ENCODE measurements at places on chromosomes 2 and 18.

- DNase-seq, result peak; percentile 65
Measured at GRCh38 chr2:206642075-206643025, at the start of gene FAM237A. TSS of gene FAM237A (plus strand) at chr2:206642487. CDS start at chr2:206644237, 1,750 bp downstream.

DNA sequence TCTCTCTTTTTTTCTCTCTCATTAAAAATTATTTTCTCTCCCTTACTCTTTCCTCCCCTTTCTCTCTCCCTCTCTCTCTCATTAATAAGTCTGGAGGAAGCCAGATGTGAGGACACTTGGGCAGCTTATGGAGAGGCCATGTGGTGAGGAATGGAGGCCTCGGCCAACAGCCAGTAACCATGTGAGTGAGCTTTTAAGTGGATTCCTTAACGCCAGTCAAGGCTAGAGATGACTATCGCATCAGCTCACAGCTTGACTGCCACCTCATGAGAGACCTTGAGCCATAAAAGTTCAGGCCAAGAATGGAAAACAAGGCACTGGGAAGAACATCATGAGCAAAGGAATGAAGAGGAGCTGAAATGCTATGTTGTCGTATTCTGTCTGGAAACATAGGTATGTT, 39.1 kb downstream of the ETAA1 start:
- no peak for DNase-seq

GRCh38 chr2:211251016-211251415, 694.6 kb downstream of the CPS1 start:
- no peak for DNase-seq

- DNase-seq, result no peak
Measured at GRCh38 chr2:42585779-42586178, 17.3 kb downstream of the MTA3 start.

DNA sequence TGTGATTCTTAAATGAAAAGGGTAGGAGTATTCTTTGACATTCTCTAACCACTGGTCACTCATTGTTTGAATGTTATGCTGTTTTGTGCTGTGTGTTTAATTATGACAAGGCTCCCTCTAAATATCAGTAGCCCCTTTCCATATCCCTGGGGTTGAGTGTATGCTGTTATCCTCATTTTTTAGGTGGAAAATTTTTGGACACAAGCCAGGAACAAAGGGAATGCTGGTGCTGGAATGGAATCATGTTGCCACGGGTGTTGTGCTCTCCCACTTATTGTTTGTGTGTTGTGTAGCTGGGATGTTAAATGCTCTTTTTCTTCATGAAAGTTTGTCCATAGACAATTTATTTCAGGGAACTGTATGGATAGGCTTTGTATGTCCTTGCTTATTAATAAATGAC, 43.3 kb downstream of the ZNF532 start:
- no peak for DNase-seq

DNA sequence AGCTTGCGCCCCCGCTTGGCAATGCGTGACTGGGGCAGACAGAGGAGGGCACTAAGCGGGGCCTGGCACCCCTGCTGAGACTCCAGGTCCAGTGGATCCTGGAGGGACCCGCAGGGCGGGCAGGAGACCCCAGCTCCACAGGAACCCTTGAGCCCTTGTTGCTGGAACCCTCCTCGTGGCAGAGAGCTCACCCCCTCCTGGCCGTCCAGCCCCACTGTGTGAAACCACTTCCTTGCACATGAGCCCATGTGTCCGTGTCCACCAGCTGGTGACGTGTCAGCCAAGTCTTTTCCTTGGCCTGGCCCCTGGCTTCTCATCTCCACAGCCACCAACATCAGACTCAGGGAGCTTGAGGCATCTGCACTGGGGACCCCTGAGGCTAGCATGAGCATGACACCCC, 38.0 kb downstream of the BIN1 start:
- no peak for DNase-seq

DNA sequence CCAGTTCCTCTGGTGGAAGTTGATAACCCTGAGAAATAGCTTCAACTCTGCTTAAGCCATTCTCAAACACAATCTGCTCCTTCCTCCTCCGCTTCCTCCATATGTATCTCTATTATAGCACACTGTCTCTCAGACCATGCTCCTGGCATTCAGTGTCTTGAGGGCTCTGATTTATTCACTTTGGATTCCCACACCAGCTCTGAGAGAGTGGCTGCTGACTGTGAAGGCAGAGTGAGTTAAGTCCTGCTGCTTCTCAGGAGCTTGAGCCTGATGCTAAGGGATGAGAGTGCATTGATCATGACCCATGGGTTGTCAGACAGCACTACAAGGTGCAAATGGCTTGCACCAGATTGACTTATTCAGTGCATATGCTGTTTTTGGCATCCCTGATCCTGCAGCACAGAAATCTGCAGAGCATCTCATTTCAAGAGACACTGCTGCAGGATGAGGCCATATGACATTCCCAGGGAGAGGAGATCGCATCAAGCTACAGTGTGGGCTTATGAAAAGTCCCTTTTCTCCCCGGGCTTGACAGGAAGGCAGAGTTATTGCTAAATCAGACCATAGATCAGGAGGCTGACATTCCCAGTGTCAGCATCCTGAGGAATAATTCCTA, 500.5 kb upstream of the RAB6C start:
- DNase-seq, result no peak

DNA sequence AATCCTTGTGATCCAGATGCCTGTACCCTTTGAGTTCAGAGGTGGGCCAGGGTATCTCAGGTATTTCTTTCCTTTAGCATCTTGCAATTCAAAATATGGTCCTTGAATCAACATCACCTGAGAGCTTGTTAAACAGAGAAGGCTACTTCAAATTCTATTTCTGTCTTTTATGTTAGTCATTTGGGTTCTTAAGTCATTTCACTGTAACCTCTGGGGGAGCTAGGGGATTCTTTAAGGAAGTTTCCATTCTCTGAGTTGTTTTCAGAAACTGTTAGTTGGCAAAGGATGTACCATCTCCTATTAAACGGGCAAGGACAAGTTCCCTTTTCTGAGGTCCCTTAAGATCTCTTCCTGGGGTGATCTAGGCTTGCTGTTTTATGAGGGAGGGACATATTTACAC, 16.6 kb downstream of the CFLAR start:
- DNase-seq, result no peak

GRCh38 chr2:22347306-22347705, 1037.7 kb upstream of the KLHL29 start:
- DNase-seq, result no peak

DNA sequence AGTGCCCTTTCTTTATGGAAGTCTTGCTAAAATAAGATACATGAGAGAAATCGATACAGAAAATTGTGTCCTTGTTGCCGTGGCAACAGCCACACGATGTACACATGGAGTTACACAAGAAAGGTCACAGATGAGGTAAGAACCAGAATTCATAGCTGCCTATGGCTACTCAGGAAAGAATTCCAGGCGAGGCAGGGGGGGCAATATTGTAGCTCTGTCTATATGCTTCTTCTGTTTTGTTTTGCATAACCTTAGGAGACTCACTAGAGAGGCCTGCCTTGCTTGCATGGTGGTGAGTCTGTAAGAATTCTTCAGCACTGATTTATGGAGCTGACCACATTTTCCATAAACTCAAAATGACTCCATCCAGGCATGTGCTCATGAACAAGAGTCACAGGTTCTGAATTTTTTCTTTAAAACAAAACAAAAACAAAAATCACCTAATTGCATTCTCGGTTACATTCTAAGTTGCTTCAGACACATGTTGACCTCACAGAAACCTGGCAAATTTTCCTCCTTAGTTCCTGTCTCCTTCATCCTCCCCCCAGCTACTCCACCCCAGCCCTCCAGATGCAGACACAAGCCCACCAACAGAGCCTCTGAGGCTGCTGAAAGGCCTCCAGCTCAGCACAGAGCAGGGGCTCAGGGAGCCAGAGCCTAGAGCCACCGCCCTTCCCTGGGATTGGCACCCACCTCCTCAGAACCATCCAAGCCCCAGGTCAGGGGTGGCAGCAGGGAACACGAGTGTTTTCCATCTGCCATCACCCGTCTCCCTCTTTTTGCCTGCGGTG, 183.5 kb downstream of the ANTXR1 start:
- no peak for DNase-seq

DNA sequence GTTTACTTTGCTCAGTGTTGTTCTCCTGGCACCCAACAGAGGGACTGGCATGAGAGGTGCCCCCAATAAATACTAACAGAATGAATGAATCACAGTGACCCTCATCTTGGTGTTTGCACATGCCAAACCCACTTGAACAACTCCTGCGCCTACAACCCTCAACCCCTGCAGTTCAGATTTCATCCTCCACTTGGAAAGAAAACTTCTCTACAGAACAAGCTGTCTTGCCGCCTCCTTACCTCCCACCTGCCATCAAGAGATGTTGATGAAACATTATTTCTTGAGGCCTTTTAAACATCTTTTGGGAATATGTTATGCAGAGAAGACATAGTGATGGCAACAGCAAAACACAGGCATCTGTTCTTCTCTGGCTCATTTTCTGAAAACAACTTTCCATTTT, 216.0 kb upstream of the SH3BP4 start:
- no peak for DNase-seq

- no peak for DNase-seq
Measured at GRCh38 chr18:66138642-66139041, 387.8 kb downstream of the CDH7 start.

DNA sequence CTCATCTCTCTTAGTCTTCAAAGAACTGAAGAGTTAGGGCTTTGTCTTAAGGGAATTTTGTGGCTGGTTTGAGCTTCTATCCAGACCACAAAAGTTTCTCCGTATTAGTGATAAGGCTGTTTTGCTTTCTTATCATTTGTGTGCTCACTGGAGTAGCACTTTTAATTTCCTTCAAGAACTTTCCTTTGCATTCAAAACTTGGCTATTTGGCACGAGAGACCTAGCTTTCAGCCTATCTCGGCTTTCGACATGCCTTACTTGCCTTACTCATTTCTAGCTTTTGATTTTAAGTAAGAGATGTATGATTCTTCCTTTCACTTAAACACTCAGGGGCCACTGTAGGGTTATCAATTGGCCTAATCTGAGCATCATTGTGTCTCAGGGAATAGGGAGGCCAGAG, 29.9 kb downstream of the HDHD2 start:
- DNase-seq, result peak; percentile 13

All from GM13976 (cell line).